IMR-90 (cell line): ENCODE measurements at places on chromosomes 3 and 15.

DNA sequence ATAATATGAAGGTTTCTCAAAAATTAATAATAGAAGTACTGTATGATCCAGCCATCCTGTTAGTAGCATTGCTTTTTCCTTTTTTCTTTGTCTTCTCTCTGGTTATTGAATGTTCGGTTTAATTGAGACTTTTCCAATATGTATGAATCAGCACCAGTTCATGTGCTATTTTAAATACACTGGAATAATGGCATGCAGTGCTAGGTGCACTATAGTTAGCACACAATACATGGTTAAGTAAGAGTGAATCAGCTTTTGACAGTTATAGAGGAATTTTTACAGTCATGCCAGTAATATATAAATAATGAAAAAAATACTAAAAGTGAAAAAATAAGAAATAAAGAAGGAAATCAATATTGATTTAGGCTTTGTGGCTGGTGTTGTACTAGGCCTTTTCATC is 113.8 kb upstream of the STRIT1 start:
- no peak for DNase-seq
- no peaks in the 10 kb centered on the region for H3K4me1 ChIP-seq
- H3K27ac ChIP-seq = no peak overlapping the region
- H3K27me3 ChIP-seq = no peaks in the 10 kb centered on the region
- H3K4me3 ChIP-seq = no peak overlapping the region

DNA sequence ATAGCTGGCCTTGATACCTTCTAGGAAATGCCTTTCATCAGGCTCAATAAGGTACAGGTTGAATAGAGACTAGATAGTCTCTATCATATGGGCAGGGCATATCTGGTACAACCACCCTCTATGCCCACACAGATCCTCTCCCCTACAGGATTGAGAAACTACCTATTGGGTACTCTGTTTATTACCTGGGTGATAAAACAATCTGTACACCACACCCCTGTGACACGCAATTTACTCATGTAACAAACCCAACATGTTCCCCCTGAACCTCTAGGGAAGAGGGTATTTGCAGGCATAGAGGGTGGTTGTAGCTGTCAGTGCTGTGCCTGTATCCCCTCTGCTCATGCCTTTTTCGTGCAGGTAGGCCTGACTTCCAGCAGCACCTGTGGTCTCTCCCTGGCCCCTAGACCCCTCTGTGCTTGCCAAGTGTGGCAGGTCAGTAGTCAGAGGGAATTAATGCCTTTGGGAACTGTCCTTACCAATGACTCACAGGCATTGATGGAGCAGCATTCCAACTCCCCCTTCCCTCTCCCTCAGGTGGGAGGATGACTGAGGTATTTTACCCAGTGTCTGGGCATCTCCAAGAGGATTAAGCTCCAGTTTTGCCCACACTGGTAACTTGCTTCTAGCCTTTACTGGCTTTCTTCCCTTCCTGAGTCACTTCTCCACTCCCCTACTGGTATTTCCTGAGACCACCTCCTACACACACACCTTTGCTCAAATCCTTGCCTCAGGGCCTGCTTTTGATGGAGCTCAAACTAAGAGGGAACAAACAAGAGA is 18.3 kb downstream of the CLSTN2 start:
- no peak overlapping the region for H3K4me3 ChIP-seq
- H3K27me3 ChIP-seq = no peaks in the 10 kb centered on the region
- no peaks in the 10 kb centered on the region for H3K36me3 ChIP-seq
- no peaks in the 10 kb centered on the region for H3K4me1 ChIP-seq
- DNase-seq = no peak

DNA sequence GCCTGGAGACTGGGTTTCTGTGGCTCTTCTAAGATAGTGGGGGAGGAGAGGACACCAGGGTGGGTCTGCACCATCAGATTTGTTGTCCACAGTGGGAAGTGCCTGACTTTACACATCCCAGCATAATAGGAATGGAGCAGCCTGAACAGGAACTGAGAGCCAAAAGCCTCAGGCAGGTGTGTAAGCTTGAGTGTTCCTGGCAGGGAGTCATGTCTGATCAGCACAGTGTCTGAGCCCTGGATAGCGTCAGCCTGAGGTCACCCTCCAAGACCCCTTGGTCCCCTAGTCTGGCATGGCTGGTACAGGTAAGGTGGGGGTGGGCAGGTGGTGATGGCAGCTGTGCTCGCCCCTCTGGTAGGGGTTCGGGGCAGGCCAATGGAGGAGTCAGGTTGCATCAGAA is 20.2 kb downstream of the INSYN1 start:
- H3K4me3 ChIP-seq = no peak overlapping the region
- H3K27me3 ChIP-seq = peaks cover 29% of the 10 kb centered on the region
- no peak for DNase-seq
- no peaks in the 10 kb centered on the region for H3K36me3 ChIP-seq
- no peaks in the 10 kb centered on the region for H3K4me1 ChIP-seq
- no peak overlapping the region for H3K27ac ChIP-seq

GRCh38 chr15:93312891-93313486 is 224.0 kb upstream of the RGMA start:
- no peak overlapping the region for H3K4me3 ChIP-seq
- H3K36me3 ChIP-seq = no peaks in the 10 kb centered on the region
- no peaks in the 10 kb centered on the region for H3K4me1 ChIP-seq
- H3K27me3 ChIP-seq = no peaks in the 10 kb centered on the region
- no peak for DNase-seq

DNA sequence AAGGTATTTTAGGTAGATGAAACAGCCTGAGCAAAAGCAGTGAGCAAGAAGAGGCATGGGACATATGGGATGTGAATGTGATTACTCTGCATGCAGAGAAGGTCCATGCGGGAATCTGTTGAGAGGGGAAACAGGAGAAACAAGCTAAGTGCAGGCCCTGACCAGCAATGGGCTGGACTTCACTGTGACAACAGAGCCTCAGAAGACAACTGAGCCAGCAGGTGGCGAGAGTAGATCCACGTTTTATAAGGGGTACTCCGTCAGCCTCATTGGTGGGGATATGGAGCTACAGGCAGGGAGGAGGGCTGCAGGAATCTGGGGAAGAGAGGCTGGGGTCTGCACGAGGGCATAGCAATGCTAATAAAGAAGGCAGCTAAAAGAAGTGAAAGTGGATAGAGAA is 405.9 kb upstream of the LMCD1 start:
- no peak for DNase-seq
- no peaks in the 10 kb centered on the region for H3K36me3 ChIP-seq
- H3K27ac ChIP-seq = no peak overlapping the region
- H3K4me3 ChIP-seq = no peak overlapping the region
- no peaks in the 10 kb centered on the region for H3K4me1 ChIP-seq

GRCh38 chr3:88626456-88627120 is 476.8 kb downstream of the C3orf38 start:
- H3K36me3 ChIP-seq = no peaks in the 10 kb centered on the region
- H3K4me1 ChIP-seq = no peaks in the 10 kb centered on the region
- DNase-seq = no peak
- H3K27me3 ChIP-seq = no peaks in the 10 kb centered on the region

- peaks cover 19% of the 10 kb centered on the region for H3K27me3 ChIP-seq
- no peaks in the 10 kb centered on the region for H3K36me3 ChIP-seq
- H3K27ac ChIP-seq = no peak overlapping the region
- H3K4me3 ChIP-seq = no peak overlapping the region
These were observed 8.4 kb upstream of the EHD4 start for GRCh38 chr15:41980654-41981323.

- no peak overlapping the region for H3K4me3 ChIP-seq
- no peaks in the 10 kb centered on the region for H3K4me1 ChIP-seq
- H3K27ac ChIP-seq = no peak overlapping the region
- H3K27me3 ChIP-seq = no peaks in the 10 kb centered on the region
- no peak for DNase-seq
- no peaks in the 10 kb centered on the region for H3K36me3 ChIP-seq
These were observed 153.8 kb downstream of the SPATA16 start for GRCh38 chr3:172987273-172987672.

DNA sequence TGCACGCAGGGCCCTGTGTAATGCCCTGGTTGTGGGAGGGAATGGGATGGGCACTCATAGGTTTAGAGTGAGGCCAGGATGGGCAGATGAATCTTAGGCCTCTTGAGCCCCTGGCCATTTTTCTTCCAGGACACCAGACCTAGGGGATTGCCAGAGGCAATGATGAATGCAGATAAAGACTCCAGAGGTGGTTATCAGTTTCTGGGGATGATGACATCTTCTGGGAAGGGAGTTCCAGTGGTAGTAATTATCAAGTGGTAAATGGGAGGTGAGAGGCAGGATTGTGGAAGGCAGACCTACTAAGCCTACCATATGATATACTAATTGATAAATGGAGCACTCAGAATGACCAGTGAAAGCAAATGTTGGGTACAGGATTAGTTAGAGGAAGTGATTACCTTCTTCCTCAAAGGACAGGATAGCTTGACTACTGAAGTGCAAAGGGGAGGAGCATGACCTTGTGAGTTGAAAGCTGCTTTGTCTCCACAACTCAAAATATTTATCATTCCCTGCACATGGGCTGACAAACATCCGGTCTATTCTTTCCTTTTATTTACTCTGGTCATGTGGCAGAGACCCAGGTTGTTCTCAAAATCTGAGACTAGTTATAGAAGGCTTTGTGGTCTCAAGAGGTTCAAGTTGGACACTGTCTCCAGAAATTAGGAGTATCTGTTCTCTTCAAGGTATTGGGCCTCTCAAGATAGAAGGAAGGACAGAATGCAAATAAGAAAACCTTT is 10.2 kb upstream of the MAPK6 start:
- peaks cover 9% of the 10 kb centered on the region; the same call in 1 of the 2 replicates for H3K4me1 ChIP-seq
- no peak overlapping the region for H3K4me3 ChIP-seq
- no peaks in the 10 kb centered on the region for H3K27me3 ChIP-seq
- DNase-seq = no peak
- no peak overlapping the region for H3K27ac ChIP-seq
- no peaks in the 10 kb centered on the region for H3K36me3 ChIP-seq

DNA sequence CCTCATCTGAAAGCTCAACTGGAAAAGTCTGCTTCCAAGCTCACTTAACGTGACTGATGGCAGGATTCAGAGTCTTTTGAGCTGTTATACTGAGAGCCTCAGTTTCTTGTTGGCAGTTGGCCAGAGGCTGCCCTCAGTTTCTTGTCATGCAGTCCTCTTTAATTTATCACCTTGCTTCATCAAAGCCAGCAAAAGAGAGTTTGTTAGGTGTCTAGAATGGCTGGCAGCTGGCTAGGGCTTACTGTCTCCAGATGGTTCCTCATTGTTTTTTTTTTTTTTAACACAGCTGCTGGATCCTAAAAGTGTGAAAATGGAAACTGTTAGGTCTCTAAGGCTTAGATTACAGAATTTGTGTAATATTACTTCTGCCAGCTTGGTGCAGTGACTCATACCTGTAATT is 310.6 kb downstream of the PDCD6IP start:
- H3K27me3 ChIP-seq = no peaks in the 10 kb centered on the region
- no peak overlapping the region for H3K4me3 ChIP-seq
- no peaks in the 10 kb centered on the region for H3K36me3 ChIP-seq
- H3K27ac ChIP-seq = no peak overlapping the region
- DNase-seq = no peak

GRCh38 chr3:149655826-149656574 is 1.8 kb downstream of the WWTR1 start:
- peak overlapping the region; percentile 92 for H3K27ac ChIP-seq
- no peaks in the 10 kb centered on the region for H3K27me3 ChIP-seq
- H3K4me3 ChIP-seq = peak overlapping the region; percentile 70
- peaks cover 15% of the 10 kb centered on the region for H3K36me3 ChIP-seq

- no peaks in the 10 kb centered on the region for H3K36me3 ChIP-seq
- no peak overlapping the region for H3K27ac ChIP-seq
- no peaks in the 10 kb centered on the region for H3K4me1 ChIP-seq
- no peaks in the 10 kb centered on the region; the same call in 1 of the 2 replicates for H3K27me3 ChIP-seq
- DNase-seq = no peak
These were observed 102.3 kb upstream of the GBE1 start for GRCh38 chr3:81863756-81864155.

DNA sequence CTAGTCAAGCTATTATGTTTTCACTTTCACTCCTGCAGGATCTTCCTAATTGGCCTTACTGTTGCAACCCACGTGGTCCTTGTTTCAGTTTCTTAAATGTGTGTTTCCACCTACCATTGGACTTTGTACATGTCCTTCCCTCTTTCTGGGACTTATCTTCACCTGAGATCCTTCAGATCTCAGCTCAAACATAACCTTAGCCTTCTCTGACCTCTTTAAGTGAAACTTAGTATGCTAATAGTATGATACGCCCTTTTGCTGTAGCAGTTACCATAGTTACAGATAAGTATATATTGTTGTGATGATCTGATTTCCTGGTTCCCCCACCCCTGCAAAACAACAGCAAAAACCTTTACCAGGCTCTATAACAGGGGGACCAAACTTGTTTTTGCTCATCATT is 35.2 kb downstream of the U2SURP start:
- H3K27me3 ChIP-seq = no peaks in the 10 kb centered on the region
- H3K27ac ChIP-seq = no peak overlapping the region
- H3K4me3 ChIP-seq = no peak overlapping the region
- peaks cover 10% of the 10 kb centered on the region for H3K36me3 ChIP-seq

- no peaks in the 10 kb centered on the region for H3K36me3 ChIP-seq
- DNase-seq = no peak
- H3K4me1 ChIP-seq = no peaks in the 10 kb centered on the region; the same call in 1 of the 2 replicates
- H3K27me3 ChIP-seq = no peaks in the 10 kb centered on the region
- no peak overlapping the region for H3K27ac ChIP-seq
- no peak overlapping the region for H3K4me3 ChIP-seq
These were observed 10.3 kb downstream of the FAM227B start for GRCh38 chr15:49610157-49610918.

DNA sequence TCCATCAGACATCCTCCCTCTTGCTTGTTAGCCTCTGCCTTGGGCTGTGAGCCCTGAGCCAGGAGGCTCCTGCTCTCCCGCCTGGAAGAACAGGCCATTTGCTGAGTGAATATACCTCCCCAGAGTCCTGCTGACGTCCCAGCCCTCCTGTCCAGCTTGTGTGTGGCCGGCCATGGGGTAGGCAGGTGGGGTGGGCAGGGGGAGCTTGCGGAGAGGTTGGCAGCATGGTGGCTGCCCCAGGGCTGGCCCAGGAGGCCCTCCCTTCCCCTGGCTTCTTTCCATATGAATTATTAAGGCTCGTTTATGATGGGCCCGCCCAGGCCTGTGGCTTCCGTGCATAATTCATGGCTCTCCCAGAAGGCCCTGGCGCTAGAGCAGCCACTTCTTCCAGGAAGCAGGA is 18.7 kb downstream of the CACNA2D2 start:
- H3K4me1 ChIP-seq = no peaks in the 10 kb centered on the region
- DNase-seq = no peak
- no peaks in the 10 kb centered on the region for H3K36me3 ChIP-seq
- H3K27ac ChIP-seq = no peak overlapping the region
- no peak overlapping the region for H3K4me3 ChIP-seq

- no peaks in the 10 kb centered on the region for H3K4me1 ChIP-seq
- H3K36me3 ChIP-seq = peaks cover 39% of the 10 kb centered on the region
- H3K27ac ChIP-seq = no peak overlapping the region
- H3K27me3 ChIP-seq = no peaks in the 10 kb centered on the region
These were observed 138.0 kb downstream of the FBN1 start for GRCh38 chr15:48507416-48508065.

GRCh38 chr3:184196536-184196935 is 10.5 kb downstream of the ABCF3 start:
- DNase-seq = no peak
- H3K4me3 ChIP-seq = no peak overlapping the region
- H3K27me3 ChIP-seq = no peaks in the 10 kb centered on the region
- H3K27ac ChIP-seq = no peak overlapping the region
- H3K4me1 ChIP-seq = no peaks in the 10 kb centered on the region

GRCh38 chr15:25477816-25478215 is 39.0 kb upstream of the UBE3A start:
- H3K4me1 ChIP-seq = no peaks in the 10 kb centered on the region
- no peak overlapping the region for H3K4me3 ChIP-seq
- no peaks in the 10 kb centered on the region for H3K27me3 ChIP-seq

- peak; percentile 18 for DNase-seq
- peaks cover 42% of the 10 kb centered on the region for H3K27me3 ChIP-seq
- H3K27ac ChIP-seq = no peak overlapping the region
- no peaks in the 10 kb centered on the region for H3K4me1 ChIP-seq
These were observed 26.1 kb upstream of the MGLL start for GRCh38 chr3:127848131-127849129.
